ENCODE measurements at places on chromosomes 3 and 15. TPM values are rescaled to one million over a fixed set of nuclear protein-coding genes. Genes with fewer than 3 reads are reported as not detected.

GRCh38 chr3:188539631-188540194 lies 385.8 kb downstream of the LPP start:
- DNase-seq: no peak
- no peaks in the 10 kb centered on the region for H3K36me3 ChIP-seq
- H3K4me3 ChIP-seq: no peak overlapping the region
- peaks cover 11% of the 10 kb centered on the region for H3K4me1 ChIP-seq
- no peaks in the 10 kb centered on the region for H3K27me3 ChIP-seq

GRCh38 chr3:16770021-16770420 lies 114.7 kb upstream of the PLCL2 start:
- H3K27ac ChIP-seq: peak overlapping the region; percentile 71
- no peaks in the 10 kb centered on the region for H3K27me3 ChIP-seq
- no peak overlapping the region for H3K4me3 ChIP-seq
- no peaks in the 10 kb centered on the region for H3K36me3 ChIP-seq
- H3K4me1 ChIP-seq: peaks cover 33% of the 10 kb centered on the region

- no peaks in the 10 kb centered on the region for H3K27me3 ChIP-seq
- peaks cover 9% of the 10 kb centered on the region for H3K36me3 ChIP-seq
- H3K4me3 ChIP-seq: no peak overlapping the region
- H3K4me1 ChIP-seq: no peaks in the 10 kb centered on the region
Observed at GRCh38 chr3:37519236-37519635, 342.4 kb upstream of the CTDSPL start.

Gene KIF7
- 0.20 TPM for polyA plus RNA-seq

Gene PRICKLE2
- polyA plus RNA-seq: 0.92 TPM

Gene IL5RA
- polyA plus RNA-seq: not detected

Gene SLC9C1
- not detected for polyA plus RNA-seq

Gene DPPA4
- polyA plus RNA-seq: not detected

Gene ARGFX
- not detected for polyA plus RNA-seq
